ENCODE measurements at places on chromosomes 1 and 21.

GRCh38 chr1:183186841-183187240 lies 777 bp downstream of the LAMC2 start:
- DNase-seq = no peak

- no peak for DNase-seq
Measured at GRCh38 chr1:56267611-56268010, 311.8 kb downstream of the PLPP3 start.

DNA sequence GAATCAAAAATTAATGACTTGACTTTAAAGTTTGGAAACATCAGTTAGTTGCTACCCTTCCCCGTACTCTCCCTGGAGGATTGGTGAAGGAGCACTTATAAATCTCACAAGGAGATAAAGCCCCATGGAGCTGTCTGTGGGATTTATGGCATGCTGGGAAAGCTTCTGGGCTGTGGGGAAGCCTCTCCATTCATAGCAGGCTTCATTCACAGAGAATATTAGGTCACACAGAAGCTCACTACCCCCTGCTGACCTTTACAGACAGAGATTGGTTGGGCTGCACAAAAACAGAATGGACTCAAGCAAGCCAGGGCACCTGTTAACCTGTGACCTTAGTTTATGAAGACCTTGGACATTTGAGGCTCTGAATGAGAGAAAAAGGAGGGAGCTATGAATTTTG lies 32.1 kb downstream of the RGL1 start:
- DNase-seq = no peak

GRCh38 chr1:182404781-182405180 lies 4.3 kb upstream of the TEDDM1 start:
- DNase-seq = no peak

- DNase-seq = no peak
Measured at GRCh38 chr1:231706934-231707333, 80.3 kb downstream of the DISC1 start.

Measured in activated CD8-positive, alpha-beta T cell treated with anti-CD3 and anti-CD28 coated beads, Interleukin-2, amount 10 ng/mL, durations not matched to agents 7 days and 5 days (primary cell).